Spinal cord (tissue), 10 donors: ENCODE measurements at places on chromosomes 12 and 14. TPM values are rescaled to one million over a fixed set of nuclear protein-coding genes. Genes with fewer than 3 reads are reported as not detected.

DNA sequence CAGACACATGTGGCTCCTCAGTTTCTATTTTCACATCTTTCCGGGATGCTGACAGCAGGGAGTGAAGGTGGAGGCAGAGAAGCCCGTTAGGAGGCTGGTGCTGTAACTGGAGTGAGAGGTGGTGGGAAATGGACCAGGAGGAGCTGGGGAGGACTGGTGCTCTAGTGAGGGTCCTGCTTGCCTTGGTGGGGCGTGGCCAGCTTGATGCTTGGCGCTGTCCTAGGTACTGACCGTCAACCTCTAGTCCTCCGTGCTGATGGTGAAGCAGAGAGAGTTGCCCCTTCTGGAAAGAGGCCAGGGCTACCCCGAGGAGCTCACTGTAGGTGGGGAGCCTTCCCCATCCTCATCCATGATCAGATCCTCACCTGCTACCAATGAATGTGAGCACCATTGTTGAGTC, 1.4 kb downstream of the TRMT61A start:
- H3K36me3 ChIP-seq: peaks cover 65% of the 10 kb centered on the region
- H3K27ac ChIP-seq: no peak overlapping the region
- peaks cover 49% of the 10 kb centered on the region for H3K4me1 ChIP-seq
- no peaks in the 10 kb centered on the region for H3K27me3 ChIP-seq
- DNase-seq: no peak

DNA sequence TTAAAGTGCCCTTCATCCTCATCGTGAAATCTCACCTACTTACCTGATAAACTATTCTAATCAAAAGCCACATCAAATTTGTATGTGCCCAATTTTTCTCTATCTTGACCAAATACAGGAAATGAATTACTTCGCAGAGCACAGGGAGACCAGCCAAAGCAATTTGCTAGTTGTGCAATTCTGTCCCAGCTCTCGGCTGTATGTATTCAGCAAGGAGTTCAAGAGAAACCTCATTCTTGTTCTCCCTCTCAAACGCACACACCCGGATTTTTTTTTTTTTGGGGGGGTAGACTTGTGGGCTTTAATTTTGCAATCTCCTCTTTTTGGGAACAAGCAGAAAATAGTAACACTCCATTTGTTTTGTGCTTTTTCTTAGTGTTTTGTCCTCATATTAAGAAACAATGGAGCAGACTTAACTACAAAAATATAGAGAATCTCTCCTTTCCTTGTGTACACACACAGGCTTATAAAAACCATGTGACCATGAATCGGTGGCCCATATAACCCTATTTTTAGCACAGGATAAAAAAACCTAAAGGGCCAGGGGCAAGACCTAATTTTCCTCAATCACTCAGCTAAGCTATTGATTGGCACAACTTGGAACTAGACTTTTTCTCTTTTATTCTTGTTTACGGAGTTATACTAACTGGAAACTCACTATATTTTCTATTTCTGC, 64.2 kb downstream of the MBIP start:
- H3K4me1 ChIP-seq: no peaks in the 10 kb centered on the region
- no peak for DNase-seq
- H3K4me3 ChIP-seq: no peak overlapping the region
- peaks cover 3% of the 10 kb centered on the region for H3K27me3 ChIP-seq

TSPAN31 gene
- polyA plus RNA-seq: 72.6 TPM

GRCh38 chr12:2011643-2012607, 7.7 kb upstream of the DCP1B start:
- no peaks in the 10 kb centered on the region for H3K36me3 ChIP-seq
- no peak overlapping the region for H3K4me3 ChIP-seq
- no peak overlapping the region for H3K27ac ChIP-seq
- H3K4me1 ChIP-seq: peaks cover 9% of the 10 kb centered on the region

- no peaks in the 10 kb centered on the region for H3K4me1 ChIP-seq
- DNase-seq: no peak
- H3K27me3 ChIP-seq: no peaks in the 10 kb centered on the region
- no peaks in the 10 kb centered on the region for H3K36me3 ChIP-seq
Measured at GRCh38 chr14:39977198-39977597, 545.0 kb upstream of the FBXO33 start.

EMP1 gene
- polyA plus RNA-seq: 91.6 TPM

EFCAB11 gene
- polyA plus RNA-seq: 11.2 TPM

CCDC196 gene
- polyA plus RNA-seq: not detected

DNA sequence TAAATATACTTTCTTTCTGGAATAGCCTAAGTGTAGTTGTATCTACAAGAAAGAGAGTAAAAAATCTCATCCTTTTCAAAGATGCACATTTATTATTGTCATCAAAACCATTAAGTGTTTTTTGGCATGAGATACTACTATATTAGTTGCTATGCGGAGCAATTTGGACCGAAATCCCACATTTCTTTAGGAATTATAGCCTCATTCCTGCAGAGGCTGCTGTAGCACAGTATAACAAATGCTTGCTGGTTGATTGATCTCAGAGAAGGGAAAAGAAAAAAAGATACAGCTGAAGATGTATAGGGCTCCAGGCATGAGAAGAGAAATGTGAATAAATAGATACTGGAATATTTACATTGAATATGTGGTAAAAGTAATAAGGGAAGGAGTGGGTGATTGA, 36.0 kb downstream of the RHOJ start:
- DNase-seq: no peak
- H3K4me3 ChIP-seq: no peak overlapping the region
- H3K27me3 ChIP-seq: no peaks in the 10 kb centered on the region

PELI2 gene
- polyA plus RNA-seq: 13.4 TPM

DNA sequence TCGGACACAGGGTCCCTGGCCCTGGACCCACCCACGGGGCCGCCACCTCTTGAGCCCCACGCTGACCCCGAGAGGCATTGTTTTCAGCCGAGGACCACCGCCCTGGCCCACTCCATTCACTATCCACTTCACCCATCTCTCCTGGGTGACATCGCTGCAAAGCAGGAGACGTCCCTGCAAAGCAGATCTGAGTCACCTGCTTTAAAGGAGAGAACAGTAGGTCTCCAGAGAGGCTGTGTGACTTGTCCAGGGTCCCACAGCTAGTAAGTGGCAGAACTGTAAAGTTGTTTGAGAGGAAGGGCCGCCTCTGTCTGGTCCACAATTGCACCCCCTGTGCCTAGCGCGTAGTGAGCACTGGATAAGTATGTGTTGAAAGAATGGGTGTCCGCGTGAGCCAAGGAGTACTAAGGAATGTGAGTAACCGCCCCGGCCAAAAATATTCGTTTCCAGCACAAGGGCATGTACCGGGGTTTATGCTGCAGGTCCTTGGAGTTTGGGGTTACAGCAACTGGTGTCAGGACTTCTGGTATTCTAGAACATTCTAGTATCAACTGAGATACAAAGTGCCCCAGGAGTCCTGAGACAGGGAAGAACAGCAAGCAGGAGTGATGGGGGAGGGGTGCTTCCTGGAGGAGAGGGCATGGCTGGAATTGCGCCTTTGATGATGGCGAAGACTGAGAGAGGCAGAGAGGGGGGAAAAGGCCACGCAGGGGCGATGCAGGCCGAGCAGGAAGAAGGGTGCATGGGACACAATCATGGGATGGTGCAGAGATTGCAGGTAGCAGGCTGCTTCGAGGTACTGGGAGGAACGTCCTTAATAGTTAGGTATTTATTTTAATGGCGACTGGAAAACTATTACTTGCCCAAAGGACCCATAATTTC, 91.1 kb downstream of the SCARB1 start:
- DNase-seq: no peak
- peaks cover 18% of the 10 kb centered on the region for H3K4me1 ChIP-seq
- peaks cover under 1% of the 10 kb centered on the region for H3K36me3 ChIP-seq
